Activated CD4-positive, alpha-beta T cell treated with anti-CD3 and anti-CD28 coated beads, Interleukin-2, Interleukin-4, amounts not matched to agents 100 ng/mL and 50 ng/mL, durations not matched to agents 16 hours and 8 hours (primary cell): ENCODE measurements at places on chromosomes 7 and 10.

GRCh38 chr7:156494960-156495359 is 145.6 kb upstream of the RNF32 start:
- DNase-seq = no peak

- no peak for DNase-seq
Observed at GRCh38 chr7:84847038-84847437, 339.8 kb downstream of the SEMA3D start.

- DNase-seq = no peak
Observed at GRCh38 chr10:102593074-102593803, 51.0 kb upstream of the TRIM8 start.

DNA sequence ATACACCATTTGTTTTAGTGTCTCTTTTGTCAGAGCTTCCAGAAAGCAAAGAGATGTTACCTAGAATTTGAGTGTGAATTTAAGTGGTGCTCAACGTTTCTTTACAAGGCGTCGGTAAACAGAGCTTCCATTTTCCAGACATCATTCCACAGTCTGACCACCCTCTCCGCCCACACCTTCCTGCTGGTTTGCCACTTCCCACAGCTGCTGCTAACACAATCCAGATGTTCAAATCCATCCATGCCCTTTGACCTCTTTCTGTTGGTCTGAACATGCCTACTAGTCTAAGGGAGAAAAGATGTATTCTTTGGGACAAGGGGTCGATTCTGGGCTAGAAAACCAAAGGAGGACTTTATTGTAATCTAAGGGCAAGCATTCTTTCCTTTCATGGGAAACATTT is 86.1 kb downstream of the FAM107B start:
- no peak for DNase-seq

GRCh38 chr10:99316374-99316773 is 12.8 kb upstream of the CNNM1 start:
- DNase-seq = no peak

DNA sequence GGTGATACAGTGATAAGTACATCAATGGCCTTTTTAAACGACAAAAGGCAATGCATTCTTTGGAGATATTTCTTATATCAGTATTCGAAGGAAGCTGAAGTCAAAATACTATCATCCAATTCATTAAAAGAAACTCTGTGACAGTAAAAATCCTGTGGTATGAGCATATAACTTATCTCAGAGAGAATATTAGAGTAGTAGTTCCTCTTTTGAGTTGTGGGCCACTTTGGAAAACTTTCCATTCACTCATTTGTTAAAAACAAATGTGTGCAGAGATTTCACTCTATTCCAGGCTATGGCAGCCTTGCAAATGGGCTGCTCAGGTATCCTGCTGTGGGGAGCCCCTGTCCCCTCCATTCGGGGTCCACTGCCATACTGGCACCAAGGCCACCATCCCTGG is 55.3 kb upstream of the ZNF438 start:
- no peak for DNase-seq

DNA sequence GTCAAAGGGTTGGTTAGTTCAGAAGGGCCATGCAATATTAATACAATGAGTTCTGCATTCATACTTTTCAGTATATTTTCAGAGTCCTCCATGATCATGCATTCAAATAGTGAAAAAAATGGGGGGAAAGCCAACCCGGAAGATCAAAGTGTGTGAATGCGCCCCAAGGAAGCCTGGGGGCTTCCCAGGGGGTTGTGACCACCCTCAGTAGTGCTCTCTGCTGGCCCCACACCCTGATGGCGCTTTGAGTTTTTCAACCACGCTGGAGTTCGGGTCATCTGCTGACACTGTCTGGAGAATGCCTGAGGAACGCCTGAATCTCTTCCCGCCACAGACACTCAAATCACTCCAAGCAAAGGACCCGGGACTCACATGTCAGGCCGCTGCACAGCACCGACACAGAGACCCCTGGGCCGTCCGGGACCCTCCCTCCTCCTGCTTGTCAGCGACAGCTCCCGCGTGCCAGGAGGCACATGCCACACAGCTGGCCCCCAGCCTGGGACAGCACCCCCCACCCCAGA is 1.0 kb downstream of the TNS3 start:
- DNase-seq = no peak

GRCh38 chr10:33334153-33334804 is at the start of gene NRP1:
TSS of gene NRP1 (minus strand) at chr10:33334667. CDS start at chr10:33334382, 285 bp downstream.
- no peak for DNase-seq
